ENCODE measurements at places on chromosomes 6 and 20.

DNA sequence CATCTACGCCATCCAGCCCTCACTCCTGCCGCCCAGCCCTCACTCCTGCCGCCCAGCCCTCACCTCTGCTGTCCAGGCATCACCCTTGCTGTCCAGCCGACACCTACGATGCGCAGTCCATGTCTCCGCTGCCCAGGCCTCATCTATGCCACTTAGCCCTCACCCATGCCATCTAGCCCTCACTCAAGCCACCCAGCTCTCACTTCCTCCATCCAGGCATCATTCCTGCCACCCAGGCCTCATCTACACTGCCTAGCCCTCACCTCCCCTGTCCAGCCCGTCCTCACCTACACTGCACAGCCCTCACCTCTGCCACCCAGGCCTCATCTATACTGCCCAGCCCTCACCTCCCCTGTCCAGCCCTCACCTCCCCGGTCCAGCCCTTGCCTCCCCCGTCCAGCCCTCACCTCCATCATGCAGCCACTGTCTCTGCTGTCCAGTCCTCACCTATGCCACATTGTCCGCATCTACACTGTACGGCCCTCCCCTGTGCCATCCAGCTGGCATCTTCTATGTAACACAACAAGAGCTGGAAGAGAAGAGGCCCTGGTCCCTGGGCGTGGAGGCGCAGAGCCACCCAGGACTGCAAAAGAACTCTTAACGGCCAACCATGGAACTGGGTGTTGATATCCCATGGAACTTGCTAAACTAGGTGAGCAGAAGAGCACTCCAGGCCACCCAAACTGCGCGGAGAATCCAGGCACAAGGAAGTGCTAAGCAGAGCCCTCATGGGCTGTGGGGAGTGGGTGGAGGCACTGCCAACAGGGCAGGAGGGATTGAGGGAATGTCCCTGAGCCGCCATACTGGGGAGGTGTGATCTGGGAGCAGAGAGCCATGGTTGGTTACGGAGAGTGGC lies 31.0 kb downstream of the RNASET2 start:
- no peak for DNase-seq

DNA sequence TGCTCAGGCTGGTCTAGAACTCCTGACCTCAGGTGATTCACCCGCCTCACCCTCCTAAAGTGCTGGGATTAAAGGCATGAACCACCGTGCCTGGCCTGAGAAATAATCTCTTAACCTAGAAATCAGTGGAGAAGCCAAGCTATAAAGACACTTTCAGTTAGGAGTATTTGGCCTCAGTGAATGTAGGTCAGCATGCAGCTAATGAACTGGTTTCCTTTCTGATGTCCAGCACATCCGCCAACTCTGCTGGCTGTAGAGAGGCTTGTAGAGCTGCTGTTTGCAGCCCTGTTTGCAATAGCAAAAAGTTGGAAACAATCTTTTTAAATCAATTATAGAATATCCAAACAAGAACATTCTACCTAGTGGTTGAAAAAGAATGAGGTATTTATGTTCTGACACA lies 42.4 kb upstream of the ELOVL5 start:
- no peak for DNase-seq

GRCh38 chr6:12605888-12606345 lies 110.7 kb upstream of the PHACTR1 start:
- peak; percentile 3 for DNase-seq

GRCh38 chr20:46644733-46645132 lies 6.5 kb downstream of the SLC13A3 start:
- DNase-seq: no peak

GRCh38 chr20:37687478-37687805 lies 6.4 kb upstream of the CTNNBL1 start:
- no peak for DNase-seq

GRCh38 chr20:49987868-49988690 lies 5.3 kb downstream of the SNAI1 start:
- no peak for DNase-seq

- no peak for DNase-seq
Observed at GRCh38 chr6:101824551-101825345, 431.2 kb downstream of the GRIK2 start.

Measured in stimulated activated CD8-positive, alpha-beta memory T cell treated with anti-CD3 and anti-CD28 coated beads, Interleukin-12 subunit alpha, Interleukin-12 subunit beta, amount 100 ng/mL, for 1 hour (primary cell).